ENCODE measurements at places on chromosomes 6 and 20.

DNA sequence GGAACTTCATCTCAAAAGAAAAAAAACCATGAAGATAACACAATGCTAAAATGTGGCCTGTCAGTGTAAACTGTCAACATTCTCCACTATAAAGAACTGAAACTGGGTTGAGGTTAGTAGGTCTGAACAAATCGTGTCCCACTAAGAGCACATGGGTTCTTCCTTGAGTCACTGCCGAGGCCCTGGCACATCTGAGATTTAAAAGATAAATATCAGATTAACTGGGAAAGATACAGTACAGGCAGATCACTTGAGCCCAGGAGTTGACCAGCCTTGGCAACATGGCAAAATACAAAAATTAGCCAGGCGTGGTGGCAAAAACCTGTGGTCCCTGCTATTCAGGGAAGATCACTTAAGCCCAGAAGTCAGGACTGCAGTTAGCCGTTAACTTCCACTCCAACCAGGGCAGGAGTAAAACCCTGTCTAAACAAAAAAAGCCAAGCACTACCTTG lies 5.6 kb downstream of the EEF1A1 start:
- DNase-seq = no peak

DNA sequence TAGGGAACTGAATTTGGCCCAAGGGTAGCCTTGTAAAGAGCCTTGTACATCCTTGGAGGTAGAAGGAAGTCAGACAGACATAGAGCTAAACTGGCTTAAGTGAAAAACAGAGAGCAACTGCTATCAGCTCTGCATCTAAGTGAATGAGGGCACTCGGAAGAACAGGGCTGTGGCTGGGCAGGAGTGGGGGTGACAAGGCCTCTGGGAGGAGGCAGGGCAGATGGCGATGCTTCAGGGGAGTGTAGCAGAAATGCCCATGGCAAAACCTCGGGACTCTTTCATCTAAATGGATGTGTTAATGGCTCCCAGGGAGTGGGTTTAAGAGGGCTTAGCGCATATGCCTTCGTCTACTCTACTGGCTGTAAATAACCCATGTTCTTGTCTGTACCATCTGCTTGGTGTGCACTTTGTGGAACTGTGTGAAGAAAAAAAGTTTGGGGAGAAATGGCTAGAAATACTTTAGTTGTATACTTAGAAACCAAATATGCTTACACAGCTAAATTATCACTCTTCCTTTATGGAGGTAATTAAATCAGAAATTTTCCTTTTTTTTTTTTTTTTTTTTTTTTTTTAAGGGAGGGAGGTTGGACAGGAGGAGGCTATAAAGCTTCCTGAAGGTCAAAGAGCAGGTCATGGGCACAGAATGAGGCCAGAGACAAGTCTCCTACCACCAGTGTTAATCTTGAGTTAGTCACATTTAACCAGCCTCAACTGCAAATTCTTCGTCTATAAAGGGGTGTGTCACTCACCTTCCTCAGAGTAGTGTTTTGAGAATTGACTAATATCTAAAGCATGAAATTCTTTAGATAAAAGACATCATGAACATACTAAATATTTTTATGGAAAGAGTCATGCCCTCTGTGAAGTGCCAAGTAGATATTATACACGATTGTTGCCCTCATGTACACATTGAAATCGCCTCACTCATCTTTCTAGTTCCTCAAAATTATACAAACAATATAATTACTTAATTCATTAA lies 60.9 kb downstream of the FYN start:
- DNase-seq = no peak

- no peak for DNase-seq
These were observed 12.7 kb upstream of the PRELID3B start for GRCh38 chr20:59055302-59055701.

DNA sequence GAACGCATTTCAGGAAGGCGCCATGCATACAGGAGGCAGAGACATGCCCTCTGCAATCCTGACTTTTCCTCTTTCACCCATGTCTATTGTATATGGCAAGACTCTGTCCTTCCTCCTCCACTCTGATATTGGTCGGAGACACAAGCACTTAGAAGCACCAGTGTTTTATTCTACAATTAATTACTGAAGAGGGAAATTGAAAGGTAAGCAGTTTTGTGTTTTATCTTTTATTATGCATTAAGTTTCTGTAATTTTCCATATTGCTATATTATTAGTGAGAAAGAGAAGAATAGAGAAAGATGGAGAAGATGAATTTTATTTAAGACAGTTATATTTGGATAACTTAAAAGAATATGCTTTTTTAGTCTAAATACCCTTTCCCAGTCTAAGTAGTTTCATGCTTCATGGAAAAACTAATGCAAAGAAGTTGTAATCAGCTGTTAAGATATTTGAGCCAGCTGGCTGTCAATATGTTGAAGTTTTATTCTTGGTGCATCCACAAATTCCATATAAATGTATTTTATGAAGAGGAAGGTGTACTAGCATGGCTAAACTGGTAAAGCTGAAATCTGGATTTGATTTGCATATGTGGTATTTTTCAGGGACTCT lies 13.6 kb downstream of the ARID1B start:
- DNase-seq = no peak

DNA sequence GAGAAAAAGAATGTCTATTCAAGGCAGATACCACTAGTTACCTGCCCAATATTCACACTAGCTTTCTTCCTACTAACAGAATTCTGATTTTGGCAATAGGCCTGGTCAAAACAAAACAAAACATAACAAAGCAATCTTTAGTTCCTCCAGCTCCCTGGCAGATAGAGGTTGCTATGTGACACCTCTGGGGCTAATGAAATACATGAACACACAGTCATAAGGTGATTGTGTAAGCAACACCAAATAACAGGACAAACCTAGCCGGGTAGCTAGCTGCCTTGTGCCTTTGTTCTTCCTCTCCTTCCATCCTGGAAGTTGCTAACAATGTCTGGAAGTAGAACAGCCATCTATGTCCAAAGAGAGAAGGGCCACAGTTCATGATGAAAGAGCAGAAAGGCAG lies 6.0 kb upstream of the HMGN3 start:
- no peak for DNase-seq

DNA sequence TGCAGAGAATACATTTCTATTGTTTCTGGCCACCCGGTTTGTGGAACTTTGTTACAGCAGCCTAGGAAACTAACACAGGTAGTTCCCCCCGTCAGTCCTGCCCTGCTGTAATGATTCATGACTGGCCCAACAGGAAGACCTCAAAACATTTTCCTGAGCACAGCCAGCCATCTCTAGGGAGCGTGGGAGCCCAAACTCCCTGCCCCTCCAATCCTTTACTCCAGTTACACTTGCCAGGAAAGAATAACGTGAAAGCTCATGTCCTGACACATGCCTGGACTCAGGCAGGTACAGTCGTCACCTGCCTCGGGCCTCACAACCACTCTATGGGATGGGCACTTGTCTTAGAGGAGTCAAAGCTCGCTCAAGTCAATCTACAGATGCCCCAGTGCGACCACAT lies 8.4 kb downstream of the TXNDC5 start:
- no peak for DNase-seq

GRCh38 chr20:5173751-5174150 lies 46.9 kb downstream of the CDS2 start:
- DNase-seq = no peak

DNA sequence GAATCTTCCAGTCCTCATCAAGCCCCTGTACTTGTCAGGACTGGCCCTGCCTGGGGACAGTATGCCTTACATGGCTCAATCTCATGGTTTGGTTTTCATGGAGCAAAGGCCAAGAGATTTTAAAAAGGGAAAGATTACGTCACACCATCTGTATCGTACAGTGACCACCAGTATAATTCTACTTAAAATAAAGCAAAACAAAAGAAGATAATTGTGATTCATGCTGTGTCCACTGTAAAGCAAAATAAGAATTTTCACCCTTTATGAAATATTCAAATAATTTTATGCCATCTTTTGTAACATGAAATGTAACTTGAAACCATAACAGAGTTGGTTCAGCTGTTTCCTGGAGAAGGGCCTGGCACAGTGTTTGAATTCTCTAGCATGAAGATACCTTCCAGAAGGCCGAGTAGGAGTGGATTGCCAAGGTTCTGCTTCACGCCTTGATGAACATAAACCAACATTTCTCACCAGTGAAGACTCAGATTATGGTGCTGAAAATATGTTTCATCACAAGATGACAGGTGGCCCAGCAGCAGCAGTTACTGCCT lies 486.5 kb downstream of the RFPL4B start:
- DNase-seq = no peak

DNA sequence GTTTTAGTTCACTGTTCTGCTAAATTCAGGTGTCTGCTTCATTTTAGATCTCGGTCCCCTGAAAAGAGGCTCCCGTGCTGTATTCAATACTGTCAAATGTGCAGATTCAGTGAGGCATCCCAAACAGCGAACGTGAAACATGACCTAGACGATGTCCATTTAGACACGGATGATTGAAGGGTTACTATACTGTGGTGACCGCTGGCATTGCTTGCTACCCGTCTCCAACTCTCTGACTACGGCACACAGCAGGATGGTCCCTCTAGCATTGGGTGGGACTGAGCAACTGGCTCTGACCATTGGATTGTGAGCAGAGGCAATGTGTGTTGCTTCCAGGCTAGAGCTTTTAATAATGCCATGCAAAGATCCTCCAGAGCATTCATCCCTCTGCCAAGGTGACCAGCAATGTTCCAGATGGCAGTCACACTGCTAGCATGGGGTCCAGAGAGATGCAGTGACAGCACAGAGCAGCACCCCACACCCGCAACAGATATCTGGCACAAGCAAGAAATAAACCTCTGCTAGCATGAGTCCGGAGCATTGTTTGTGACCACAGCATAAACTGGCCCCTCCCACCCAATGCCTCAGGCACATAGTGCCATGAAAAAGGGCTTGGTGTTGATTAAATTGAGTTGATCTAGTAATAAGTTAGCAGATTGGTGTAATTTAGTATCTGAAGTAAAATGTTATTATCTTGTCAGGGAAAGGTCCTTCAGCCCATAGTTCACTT lies 9.0 kb downstream of the METTL24 start:
- DNase-seq = no peak

DNA sequence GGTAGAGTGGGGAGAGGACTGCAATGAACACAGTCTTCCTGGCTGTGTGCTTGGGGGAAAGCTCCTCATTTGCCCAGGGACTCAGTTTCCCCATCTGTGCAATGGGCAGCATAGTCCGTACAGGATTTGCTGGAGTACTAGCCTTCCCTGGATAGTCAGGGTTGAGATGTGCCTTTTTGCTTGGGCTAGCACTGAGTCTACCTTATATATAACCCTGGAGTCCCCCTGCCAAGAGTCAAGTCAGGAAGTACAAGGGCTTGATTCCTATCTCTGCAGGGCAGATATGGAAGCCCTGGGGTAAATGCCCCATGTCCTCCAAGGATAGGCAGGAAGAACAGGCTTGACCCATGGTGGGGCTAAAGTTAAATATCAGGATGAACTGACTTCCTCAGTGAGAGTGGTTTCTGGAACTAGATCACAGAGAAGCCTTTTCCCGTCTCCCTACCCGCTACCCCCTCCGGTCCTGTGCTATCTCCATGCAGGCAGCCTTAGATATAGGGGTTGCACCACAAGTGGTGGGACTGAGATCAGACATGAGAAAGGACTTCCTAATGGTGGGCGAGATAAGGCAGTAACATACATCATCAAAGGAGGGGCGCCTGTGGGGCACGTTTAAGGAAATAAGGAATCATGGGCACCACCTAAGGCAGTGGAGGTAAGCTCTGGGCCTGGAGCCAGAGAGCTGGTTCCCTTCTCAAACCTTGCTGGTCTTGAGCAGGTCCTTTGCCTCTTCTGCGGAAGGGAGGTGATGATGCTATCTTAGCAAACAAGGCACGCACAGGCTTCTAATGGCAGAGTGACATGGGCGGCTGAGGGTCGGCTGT lies 157.9 kb downstream of the MRPL14 start:
- DNase-seq = no peak

DNA sequence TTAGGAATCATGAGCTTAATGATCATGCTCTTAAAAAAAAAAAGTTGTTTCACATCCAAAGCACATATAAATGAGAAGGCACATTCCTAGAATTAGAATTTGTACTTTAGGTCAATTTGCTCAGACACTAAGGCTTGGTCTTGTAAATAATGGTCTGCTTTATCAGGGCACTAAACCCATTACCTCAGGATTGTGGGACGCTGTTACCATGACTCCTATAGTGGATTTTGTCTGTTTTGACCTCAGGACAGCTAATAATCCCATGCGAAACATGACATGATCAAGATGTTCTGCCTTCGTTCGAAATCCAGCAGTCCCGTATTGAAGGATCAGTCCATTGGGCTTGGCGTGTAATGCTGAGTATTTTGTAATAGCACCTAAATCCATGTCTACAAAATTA lies 2.4 kb downstream of the PGM3 start:
- DNase-seq = no peak

- DNase-seq = no peak
These were observed 255.6 kb downstream of the MAFB start for GRCh38 chr20:40433341-40433861.

GRCh38 chr20:25408890-25409289 lies 1.4 kb downstream of the GINS1 start:
- no peak for DNase-seq

DNA sequence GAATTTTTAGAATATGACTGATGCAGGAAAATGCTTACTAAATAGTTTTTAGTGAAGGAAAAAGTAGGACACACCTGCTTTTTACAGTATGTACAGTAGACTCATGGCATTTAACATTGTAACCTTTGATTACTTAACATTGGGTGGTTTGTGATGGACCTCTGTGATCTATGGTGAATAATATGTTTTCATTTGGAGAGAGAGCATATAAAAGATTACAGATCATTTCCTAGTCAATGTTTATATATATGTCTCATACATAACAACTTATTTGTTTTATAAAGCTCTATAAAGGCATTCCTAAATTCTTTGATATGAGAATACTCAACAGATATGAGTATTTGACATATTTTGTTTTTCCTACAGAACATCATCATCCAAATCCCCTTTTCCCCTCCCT lies 129.3 kb upstream of the PDE7B start:
- DNase-seq = no peak

GRCh38 chr20:47725248-47725973 lies 59.9 kb downstream of the SULF2 start:
- DNase-seq = peak; percentile 39

- no peak for DNase-seq
These were observed 32.4 kb upstream of the KIF13A start for GRCh38 chr6:18019539-18020534.

DNA sequence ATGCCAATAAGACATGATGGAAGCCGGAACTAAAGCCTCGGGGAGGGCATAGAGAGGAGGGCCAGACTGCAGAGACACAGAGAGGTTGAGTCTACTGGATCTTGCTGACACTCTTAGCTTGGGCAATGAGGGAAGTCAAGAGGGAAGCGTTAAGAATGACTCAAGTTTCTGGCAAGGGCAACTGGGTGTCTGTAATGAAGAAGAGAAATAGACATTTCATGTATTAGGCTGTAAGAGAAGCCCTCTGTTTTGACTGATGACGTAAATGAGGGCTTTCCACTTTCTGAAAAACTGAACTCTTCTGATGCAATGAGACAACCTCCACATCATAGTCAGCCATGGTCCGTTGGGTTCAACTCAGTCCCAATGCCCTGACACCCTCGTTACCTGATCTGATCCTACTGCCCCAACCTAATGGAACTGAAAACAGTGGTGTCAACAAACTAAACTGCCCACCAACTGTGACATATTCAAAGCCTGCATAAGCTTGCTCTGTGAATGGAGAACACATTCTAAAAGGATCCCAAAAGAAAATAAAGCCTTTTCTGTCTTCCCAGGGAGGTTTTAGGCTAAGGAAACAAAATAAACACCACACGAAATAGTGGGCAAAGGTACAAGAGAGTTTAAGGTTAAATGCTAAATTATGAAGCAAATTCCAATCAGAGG lies 45.8 kb upstream of the PNRC1 start:
- DNase-seq = peak; percentile 7
